ENCODE measurements at places on chromosomes 1 and 21.

DNA sequence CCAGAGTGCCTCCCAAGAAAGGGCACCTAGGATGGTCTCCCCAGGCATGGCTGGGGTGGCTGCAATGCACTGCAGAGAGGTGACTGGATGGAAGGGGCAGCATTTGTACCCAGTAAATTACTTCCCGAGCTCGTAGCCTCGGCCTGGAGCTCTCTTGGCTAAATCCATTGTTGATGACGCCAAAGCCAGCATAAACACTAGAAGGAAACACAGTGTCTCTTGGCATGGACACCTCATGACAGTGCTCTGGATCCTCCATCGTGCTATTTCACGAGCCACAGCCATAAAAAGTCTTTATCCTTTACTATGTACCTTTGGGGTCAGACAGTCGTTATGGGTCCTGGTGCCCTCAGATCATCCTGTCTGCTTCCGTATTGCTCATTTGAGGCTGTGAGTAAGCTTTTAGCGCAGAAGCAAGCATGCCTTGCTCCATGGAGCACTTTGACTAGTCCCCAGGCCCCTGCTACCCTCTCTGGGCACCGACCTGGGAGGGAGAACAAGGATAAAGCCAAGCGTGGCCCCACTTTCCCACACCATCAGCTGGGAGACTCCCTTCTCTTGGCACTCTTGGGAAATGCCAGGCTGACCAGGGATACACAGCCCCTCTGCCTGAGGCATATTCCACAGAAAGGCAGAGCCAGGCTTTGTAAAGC is 10.3 kb upstream of the PRELP start:
- no peak for DNase-seq

DNA sequence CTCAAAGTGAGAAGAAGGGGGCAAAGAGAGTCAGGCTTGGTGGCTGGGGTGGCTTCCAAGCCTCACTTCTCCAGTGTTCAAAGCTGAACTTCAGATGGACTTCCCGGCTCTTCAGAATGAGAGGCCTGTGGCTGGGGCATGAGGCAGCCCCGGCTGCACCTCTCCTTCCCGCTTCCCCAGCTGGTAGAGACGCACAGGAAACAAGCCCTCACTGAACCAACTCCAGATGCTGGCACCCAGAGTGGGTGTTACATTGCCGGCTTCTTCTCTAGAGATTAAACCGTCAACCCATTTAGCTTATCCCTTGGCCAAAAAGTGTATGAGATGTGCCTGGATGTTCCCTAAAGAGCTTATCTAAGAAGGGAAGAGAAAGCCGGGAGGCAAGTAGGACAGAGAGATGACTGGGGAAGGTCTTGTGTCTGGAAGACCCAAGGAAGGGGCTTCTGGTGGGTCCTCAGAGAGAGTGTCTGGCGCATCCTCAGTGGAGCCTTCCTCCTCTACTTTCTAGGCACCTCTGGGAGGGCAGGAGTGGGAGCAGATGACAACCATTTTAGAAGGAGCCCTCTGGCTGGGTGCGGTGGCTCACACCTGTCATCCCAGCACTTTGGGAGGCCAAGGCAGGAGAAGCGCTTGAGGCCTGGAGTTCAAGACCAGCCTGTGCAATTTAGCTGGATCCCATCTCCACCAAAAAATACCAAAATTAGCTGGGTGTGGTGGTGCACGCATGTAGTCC is 2.0 kb downstream of the ADAMTSL4 start:
- DNase-seq: no peak

GRCh38 chr1:196148367-196148970 is 459.8 kb downstream of the KCNT2 start:
- DNase-seq: no peak

GRCh38 chr1:82091265-82091664 is 290.5 kb downstream of the ADGRL2 start:
- DNase-seq: no peak

DNA sequence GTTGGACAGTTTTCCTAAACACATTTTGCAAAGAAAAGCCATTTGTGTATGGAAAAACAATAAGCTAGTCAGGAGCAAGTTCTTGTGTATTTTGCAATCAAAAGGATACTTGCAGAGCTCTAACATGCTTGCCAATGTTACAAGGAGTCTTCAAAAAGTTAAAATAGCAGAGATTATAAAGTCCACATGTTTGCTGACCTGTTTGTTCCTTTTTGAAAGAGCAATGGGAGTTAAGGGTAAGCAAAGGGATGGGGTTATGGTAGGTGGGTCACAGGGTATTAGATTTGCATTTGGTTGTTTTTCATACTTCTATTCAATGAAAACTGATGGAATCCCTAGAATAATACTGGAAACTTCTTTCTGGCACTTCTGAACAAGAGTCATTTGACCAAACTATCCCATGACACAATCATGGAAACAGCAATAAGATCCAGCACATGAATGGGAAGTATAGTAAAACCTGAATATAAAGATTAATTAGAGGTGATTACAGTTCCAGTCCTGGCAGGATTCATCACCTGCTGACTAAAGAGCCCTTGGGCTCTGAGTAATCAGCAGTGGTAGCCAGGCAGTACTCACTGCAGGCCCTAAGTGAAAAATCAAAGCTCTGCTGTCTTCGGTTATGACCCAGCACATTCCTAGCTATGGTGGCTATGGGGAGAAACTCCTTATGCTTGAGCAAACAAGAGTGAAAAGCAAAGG is 27.1 kb upstream of the ZC3H11B start:
- DNase-seq: no peak

GRCh38 chr1:236073307-236073897 is 8.5 kb upstream of the NID1 start:
- no peak for DNase-seq

DNA sequence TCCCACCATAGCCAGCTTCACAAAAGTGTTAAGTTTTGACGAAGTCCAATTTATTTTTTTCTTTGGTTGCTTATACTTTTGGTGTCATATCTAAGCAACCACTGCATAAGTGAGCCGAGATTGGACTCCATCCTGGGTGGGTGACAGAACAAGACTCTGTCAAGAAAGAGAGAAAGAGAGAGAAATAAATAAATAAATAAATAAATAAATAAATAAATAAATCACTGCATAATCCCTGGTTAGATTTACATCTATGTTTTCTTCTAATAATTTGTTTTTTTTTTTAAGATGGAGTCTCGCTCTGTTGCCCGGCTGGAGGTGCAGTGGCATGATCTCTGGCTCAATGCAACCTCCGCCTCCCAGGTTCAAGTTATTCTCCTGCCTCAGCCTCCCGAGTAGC is 18.3 kb upstream of the ZFYVE9 start:
- no peak for DNase-seq

GRCh38 chr1:69252696-69253095 is 315.0 kb upstream of the LRRC7 start:
- no peak for DNase-seq

DNA sequence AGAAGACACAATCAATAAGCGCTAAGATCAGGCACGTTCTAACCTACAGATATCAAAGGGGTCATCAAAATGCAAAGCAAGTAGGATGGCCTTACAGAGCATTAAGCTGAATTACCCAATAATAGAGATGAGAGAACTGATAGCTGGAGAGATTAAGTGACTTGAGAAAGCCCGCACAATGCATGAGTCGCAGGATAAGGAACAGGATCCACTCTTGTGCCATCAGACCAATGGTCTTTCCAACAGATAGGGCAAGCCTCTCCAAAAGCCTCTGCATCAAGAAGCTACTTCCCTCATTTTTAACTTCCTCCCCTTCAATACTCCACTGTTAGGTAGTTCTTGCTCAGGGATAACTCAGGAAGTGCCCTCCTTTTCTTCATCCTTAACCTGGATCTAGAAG is 2.6 kb downstream of the CHML start:
- DNase-seq: no peak

GRCh38 chr1:4210043-4210442 is 310.0 kb upstream of the C1orf174 start:
- no peak for DNase-seq

DNA sequence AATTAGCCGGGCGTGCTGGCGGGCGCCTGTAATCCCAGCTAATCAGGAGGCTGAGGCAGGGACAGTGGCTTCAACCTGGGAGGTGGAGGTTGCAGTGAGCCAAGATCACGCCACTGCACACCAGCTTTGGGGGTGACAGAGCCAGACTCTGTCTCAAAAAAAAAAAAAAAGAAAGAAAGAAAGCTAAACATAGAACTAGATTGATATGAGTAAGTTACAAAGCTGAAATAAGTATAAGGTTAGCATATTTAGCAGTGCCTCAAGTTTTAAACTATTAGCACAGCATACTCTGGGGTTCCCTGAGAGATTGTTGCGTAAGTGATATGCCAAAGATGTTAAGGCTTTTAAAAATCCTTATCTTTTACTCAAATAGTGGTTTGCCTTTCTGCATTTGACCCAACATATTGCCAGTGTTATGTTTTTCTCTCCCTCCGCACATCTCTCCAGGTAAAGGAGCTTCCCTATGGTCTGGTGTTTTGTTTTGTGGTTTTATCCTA is 126.1 kb downstream of the CD247 start:
- DNase-seq: no peak

GRCh38 chr1:13826009-13826408 is 126.0 kb downstream of the PRDM2 start:
- no peak for DNase-seq

GRCh38 chr1:56394298-56394697 is 185.1 kb downstream of the PLPP3 start:
- DNase-seq: no peak

DNA sequence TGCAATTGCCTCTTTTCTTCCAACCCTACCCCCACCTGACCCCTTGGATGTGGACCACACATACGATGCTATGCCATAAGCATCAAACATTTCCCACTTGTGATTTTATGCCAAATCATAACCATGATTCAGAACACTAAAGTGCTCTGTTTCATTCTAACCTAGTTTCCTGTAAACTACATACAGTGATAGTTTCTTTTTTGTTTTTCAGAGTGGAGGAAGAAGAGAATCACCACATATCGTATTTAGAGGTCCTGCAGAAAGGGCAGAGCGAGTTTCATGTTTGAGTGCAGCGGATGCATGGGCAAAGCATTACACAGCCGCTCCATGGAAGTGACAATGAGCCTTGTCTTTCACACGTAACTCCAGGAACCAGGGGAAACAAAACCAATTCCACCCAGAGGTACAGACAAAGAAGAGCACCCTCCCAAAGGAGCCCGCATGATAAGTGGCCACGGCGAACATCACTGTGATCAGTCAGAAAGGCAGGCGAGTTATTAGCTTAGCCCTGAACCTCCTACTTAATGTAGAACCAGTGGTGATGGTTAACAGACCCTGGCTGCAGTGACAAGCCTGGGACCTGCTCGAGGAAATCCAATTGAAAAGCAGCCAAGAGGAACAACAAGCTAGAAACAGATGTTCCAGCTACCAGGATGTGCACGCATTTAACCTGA is 64.0 kb upstream of the ZNF281 start:
- DNase-seq: no peak

DNA sequence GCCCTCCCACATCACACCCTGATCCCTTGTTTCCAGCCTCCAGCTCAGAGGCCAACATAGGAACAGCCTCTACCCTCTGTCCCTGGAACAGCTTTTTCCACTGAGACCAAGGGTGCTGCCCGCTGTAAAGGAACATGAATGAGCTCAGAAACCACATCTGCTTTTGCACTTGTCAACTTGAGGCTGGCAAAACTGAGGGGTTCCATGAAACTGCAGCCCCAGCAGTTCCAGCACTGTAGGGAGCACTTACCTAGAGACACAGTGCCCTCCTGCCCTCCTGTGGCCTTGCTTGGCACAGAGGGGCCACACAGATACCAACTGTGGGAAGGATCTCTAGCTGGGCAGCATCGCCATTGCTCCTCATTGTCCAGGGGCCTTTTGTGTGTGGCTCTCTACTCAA is 51.7 kb downstream of the ITPKB start:
- no peak for DNase-seq

- DNase-seq: no peak
Observed at GRCh38 chr1:57088653-57089052, 122.8 kb upstream of the C8B start.

- DNase-seq: no peak
Observed at GRCh38 chr1:185015631-185016030, 29.7 kb upstream of the RNF2 start.

GRCh38 chr1:243837907-243838535 is 12.0 kb downstream of the AKT3 start:
- no peak for DNase-seq

DNA sequence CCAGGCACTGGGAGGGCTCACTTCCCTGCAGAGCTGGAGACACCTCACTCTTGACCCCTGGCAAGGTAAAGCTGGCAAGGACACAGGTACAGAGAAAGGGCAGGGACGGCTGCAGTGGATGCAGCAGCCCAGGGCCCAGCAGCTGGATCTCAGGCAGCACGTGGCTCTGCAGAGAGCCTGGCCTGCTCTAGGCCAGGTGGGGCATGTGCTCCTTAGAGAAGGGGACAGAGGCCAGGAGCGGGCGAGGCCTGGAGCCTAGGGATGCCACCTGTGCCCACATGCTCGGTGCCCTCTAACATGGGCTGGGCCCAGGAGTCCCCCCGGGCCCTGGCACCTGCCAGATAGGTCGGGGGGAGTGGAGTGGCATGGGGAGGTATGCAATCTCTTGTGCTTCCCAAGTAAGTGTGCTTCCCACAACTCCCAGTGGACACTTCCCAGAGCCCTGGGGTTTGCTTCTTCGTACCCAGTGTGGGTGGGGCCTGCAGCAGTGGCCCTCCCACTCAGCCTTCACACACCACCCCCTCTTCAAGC is 30.0 kb downstream of the WNT3A start:
- DNase-seq: no peak

- DNase-seq: no peak
Observed at GRCh38 chr1:180158149-180159147, 3.8 kb downstream of the QSOX1 start.

DNA sequence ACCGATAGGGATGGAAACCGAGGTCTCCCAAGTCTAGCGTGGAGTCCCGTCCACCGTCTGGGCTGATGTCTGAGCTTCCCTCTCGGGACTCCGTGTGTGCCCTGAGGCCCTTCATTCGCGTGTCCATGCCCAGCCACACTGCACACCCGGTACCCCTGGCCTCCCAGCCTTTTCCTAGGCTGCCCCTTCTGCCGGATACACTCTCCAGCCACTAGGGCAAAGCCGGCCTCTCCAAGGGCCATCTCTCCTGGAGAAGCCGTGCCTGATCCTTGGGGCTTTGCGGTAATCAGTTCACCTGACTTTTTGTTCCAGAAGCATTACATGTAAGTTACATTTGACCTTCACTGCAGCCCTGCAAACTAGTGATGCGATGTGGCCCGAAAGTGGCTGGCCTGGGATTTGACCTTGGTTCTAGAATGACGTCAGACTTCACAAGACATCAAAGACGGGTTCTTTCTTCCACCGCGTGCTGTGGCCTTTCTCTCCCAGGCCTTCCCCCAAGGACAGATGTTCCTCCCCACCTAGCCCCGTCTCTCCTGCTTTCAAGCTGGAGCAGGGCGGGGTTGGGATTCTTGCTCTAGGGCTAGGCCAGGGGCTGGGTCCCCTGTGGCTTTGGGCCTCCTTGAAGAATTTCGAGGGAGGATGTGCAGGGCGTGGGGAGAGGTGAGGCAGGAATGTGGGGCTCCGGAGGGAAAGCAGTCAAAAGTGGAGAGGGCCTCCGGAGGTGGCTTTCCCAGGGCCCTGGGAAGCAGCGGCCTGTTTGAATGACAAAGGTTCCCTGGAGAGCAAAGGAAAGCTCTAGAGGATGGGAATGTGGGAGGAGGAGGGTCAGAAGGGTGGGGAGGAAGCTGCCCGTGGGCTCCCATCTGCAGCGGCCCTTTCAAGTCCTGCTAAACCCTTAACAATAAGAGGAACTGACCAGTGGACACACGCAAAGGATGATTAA is 49.7 kb upstream of the SLC2A1 start:
- no peak for DNase-seq

- no peak for DNase-seq
Observed at GRCh38 chr21:33820230-33820770, 95.3 kb downstream of the ATP5PO start.

GRCh38 chr1:11335417-11336056 is 62.5 kb downstream of the UBIAD1 start:
- no peak for DNase-seq

- DNase-seq: no peak
Observed at GRCh38 chr1:180610556-180611015, 21.2 kb upstream of the XPR1 start.
